ENCODE measurements at places on chromosomes 5 and 9.
A peak's percentile ranks its signal among the peaks of the same experiment; 100 is the strongest.

- no peak for DNase-seq
Observed at GRCh38 chr9:22044583-22044982, 35.5 kb upstream of the CDKN2B start.

DNA sequence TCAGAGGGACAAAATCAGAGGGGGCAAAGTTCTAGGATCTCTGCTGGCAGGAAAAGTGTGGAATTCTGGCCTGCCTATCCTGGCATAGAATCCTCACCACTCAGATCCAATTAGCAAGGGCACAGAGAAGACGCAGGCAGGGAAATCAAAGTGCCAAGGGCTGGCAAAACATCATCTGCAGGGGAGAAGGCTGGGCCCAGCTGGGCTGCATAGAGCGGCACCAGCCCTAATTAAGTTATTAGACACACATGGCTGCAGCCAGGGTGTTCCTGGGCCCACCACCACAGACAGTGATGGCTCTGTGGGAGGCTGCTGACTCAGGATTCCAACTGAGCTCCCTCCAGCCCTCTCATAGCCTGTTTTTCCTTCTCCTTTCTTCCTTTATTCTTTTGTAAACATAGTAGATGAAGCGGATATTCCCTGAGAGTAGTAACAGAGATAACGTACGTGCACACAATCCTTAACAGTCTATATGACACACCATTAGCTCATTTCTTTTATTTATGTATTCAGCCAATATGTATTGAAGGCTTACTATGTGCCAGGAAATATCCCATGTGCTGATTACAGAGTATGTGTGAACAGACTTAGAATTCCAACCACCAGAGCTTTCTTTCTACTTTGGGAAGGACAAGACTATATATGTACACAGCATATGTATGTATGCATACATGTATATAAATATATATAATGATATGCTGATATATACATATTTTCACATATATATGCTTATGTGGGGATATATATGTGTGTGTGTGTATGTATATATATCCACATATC, 236.1 kb downstream of the ASTN2 start:
- no peak for DNase-seq

- DNase-seq, result no peak
Observed at GRCh38 chr5:36414869-36415282, 113.2 kb upstream of the RANBP3L start.

DNA sequence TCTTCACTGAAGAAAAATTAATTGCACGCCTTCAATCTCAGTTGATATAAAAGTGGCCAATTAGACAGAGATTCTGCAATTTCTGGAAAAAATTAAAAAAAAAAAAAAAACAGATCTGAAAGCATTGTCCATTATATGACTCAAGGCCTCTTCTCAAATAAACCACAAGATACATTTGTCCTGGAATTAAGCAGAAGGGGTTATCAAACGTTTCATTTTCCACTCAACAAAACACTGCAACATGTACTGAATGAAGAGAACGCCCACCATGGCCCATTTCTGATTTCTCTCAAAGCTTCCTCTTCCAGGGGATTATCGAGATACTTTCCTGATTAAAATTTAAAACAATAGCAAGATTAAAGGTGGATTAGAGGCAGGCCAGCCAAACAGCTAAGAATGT, 5.8 kb upstream of the PAPPA start:
- no peak for DNase-seq

GRCh38 chr9:77980622-77981021, 51.0 kb downstream of the GNAQ start:
- DNase-seq, result no peak

DNA sequence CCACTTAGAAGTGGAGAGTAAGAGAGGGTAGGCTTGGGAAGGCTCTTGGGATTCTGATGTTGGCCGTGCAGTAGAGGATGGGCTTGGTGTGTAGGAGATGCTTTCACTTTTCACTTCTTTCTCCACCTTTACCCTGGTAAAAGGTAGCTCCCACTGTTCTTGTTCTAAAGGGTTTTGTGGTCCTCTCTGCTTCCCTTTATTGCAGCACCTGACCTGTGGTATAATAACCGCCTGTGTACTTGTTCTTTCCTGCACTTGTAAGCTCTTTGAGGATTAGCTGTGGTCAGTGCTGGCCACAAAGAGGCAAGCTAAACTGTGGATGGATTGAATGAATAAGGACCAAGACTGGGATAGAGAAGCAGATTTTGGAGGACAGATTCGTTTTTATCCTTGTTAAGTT, 25.2 kb downstream of the KDM4C start:
- DNase-seq, result no peak

- no peak for DNase-seq
Observed at GRCh38 chr9:546797-547223, 294.7 kb upstream of the DMRT1 start.

DNA sequence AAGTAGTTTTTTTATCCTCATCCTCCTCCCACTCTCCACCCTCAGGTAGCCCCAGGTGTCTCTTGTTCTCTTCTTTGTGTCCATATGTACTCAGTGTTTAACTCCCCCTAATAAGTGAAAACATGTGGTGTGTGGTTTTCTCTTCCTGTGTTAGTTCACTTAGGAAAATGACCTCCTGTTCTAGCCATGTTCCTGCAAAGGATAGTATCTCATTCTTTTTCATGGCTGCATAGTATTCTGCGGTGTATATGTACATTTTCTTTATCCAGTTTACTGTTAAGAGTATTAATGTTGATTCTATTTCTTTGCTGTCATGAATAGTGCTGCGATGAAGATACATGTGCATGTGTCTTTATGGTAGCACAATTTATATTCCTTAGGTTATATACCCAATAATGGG, 68.4 kb upstream of the RANBP3L start:
- DNase-seq, result no peak

DNA sequence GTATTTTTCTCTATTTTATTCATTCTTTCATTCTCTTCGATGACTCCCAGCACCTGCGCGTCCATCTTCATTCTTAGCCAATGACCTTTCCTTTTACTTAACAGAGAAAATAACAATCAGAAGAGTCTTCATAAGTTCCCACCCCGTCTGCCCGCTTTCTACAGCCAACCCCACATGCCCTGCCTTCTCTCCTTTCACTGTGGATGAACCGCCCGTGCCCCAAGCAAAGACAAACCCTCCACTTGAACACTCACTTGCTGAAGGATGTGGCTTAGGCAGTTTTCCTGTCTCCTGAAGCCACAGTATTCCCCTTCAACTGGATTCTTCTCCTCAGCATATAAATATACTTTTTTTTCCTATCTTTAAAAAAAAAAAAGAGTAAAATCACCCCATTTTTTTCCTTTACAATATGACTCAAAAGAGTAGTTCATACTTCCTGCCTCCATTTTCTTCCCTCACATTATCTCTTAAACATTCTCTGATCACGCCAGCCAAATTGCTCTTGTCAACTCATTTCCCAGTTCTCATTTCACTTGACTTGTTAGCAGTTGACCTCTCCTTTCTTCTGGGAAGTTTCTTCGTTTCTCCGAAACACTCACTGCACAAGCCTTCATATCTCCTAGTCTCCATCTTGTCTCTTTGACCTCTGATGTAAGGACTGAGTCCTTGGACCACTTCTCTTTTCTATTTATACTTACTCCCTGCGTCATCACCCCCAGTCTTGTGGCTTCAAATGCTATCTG, 11.1 kb downstream of the NIPSNAP3B start:
- no peak for DNase-seq

DNA sequence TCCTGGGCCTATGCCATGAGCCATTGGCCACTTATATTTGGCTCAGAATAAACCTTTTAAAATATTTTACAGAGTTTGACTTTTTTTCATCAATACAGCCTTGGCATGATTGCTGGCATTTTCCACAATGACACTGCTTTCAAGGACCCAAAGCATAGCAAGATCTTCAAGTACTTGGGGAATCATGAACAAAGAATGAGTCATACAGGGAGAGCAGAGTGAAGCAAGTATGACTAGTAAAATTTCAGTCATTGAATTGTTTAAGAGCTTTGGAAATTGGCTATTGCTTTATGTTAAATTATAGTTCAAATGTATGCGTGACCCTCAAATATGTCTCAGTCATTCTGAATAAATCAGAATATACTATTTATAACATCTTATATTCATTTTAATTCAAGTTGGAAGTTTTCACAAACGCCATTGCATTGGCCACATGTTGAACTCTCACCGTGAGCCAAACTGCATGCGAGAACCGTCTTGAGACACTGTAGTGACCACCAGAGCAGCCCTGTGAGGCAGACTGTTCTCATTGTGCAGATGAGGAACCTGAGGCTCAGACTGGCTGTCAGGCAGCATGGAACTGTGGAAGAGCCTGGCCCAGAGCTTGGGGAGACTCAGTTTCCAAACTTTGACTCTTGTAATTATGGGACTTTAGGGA, 52.9 kb downstream of the GDNF start:
- no peak for DNase-seq

DNA sequence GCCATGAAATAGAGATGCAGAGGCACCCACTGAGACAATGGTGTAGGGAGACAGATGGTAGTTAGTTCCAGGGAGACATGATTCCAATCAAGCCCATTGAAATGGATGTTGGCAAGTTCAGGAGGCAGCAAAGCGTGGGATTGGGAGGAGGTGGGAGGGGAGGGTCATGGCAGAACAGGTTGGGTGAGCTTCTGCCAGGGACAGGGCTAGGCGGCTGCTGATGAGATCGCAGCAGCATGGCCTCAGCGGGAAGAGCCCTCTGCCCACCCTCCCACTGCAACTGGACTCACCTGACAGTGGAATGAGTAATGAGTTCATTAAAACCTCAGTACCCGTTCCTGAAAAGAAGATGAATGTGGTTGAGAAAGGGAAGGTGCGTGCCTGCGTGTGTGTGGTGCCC, 418.2 kb downstream of the CDK5RAP2 start:
- DNase-seq, result no peak

DNA sequence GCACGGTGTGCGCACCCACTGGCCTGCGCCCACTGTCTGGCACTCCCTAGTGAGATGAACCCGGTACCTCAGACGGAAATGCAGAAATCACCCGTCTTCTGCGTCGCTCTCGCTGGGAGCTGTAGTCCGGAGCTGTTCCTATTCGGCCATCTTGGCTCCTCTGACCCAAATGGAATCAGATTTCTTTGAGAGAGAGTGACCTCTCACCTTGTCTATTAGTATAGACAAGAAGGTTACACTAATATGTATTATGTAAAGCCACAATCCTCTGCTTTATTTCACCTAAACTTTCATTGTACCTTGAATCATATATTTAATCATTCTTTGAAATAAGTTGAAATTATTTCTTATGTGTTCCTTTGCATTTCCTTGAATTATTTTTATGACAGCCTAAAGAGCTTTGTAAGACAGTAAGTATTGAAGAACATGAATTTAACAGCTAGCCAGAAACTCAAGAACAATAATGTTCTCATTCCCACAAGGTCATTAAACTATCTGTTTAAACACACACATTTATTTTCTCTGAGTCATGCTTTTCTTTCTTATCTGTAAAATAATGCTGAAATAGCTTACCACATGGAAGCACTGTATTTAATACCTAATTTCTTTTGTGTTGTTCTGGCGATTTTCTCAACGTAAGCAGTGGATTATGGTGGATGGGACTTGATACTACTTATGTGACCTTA, 91.8 kb upstream of the DMRTA1 start:
- DNase-seq, result no peak

GRCh38 chr9:738209-738915, 103.1 kb upstream of the DMRT1 start:
- DNase-seq, result no peak

DNA sequence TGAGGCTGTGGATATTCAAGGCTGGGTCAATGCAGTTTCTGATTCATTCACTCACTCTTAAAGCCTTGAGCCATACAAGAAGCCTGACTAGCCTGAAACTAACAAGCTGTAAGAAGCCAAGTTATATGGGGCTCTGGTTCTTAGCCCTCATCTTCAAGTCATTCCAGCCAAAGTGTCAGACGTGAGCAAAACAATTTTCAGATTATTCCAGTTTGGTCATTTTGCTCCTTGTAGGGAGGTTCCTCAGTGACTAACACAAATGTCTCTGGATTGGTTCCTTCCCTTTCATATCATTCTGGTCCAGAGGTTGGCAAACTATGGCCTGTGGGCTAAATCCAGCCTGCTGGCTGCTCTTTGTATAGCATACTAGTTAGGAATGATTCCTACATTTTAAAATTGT, 12.5 kb upstream of the SHOC1 start:
- no peak for DNase-seq

DNA sequence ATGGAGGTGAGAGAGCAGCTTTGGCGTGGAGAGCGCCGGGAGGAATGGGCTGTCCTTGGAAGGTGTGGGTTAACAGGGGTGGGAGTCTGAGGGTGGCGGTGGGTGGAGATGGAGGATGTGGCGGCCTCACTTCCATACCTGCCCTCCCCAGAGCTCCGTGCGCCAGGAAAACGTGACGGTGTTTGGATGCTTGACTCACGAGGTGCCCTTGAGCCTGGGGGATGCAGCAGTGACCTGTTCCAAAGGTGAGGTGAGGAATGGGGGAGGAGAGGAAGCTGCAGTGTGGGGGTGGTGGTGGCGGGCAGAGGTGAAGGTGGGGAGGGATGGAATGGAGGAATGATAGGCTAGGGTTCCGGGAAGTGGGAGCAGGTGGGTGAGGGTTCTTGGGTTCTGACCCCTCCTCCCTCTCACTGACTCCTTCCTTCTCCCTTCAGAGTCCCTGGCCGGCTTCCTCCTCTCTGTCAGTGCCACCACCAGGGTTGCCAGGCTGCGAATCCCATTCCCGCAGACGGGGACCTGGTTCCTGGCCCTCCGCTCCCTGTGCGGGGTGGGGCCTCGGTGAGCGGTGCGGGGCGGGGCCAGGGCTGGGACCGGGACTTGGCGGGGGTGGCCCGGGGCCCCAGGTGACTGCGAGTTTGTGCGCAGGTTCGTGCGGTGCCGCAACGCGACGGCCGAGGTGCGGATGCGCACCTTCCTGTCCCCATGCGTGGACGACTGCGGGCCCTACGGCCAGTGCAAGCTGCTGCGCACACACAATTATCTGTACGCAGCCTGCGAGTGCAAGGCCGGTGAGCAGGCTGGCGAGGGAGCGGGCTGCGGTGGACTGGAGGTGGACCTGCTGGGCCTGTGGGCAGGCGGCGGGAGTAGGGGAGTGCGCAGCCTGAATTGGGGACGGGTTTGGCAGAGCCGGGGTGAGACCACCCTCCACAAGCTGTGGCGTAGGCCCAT, 17.1 kb downstream of the TMEM8B start:
- DNase-seq, result no peak

DNA sequence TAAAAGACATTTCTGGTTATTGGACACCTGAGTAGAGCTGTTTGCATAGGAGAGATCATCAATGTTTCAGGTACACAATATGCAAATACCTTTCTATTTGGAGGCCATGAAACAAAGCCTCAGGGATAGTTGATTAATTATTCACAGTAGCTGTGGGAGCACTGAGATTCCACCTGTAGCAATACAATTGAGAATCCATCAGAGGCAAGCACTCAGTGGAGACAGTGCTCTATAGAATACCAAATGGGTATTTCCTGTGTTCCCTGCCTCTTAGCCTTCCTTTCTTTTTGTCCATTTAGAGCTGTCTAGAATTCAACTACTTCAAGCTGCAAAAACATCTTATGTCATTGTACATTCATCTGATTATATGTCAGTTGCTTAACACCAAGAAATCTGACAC, 1754.0 kb upstream of the ACO1 start:
- no peak for DNase-seq

DNA sequence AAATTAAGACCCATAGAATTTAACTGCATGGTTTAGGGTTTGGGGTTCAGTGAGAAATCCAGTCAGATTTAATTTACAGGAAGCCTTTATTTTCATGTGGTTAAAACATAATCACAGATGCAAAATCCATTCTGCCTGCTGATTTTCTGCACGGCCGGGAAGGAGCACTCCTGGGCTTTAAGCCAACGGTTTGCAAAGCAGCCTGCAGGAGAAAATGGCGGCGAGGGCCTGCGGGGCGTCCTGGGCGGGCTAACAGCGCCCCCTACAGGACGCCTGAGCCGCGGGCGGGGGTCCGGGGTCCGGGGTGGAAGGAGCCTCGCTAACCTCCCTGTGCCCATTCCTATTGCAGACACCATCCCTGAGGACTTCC, 47.6 kb downstream of the THBS4 start:
- DNase-seq, result peak; percentile 51

Measured in stimulated activated CD4-positive, alpha-beta T cell treated with anti-CD3 and anti-CD28 coated beads, TNF-alpha, amount 100 ng/mL, for 1 hour (primary cell).